ENCODE measurements at places on chromosomes 7 and 10. TPM values are rescaled to one million over a fixed set of nuclear protein-coding genes. Genes with fewer than 3 reads are reported as not detected.

The ASB15 gene
- not detected for total RNA-seq

The CALML3 gene
- not detected for total RNA-seq

The ABCC2 gene
- 68.4 TPM for total RNA-seq

The LIPN gene
- total RNA-seq, result not detected

The LRRC4 gene
- not detected for total RNA-seq

The HECW1 gene
- 35.3 TPM for total RNA-seq

The ELAPOR2 gene
- total RNA-seq, result 0.98 TPM

The ZPBP gene
- total RNA-seq, result not detected

The TAS2R5 gene
- not detected for total RNA-seq

The MOSPD3 gene
- 3.6 TPM for total RNA-seq

The FLNC gene
- 0.12 TPM for total RNA-seq

The LRMDA gene
- total RNA-seq, result 20.3 TPM

The DUS4L gene
- 13.1 TPM for total RNA-seq

The ATOH7 gene
- total RNA-seq, result not detected

The BTBD16 gene
- total RNA-seq, result 0.88 TPM

The FANK1 gene
- total RNA-seq, result 6.8 TPM

The BLNK gene
- total RNA-seq, result not detected

The ECD gene
- total RNA-seq, result 45.7 TPM

The KNDC1 gene
- 1.1 TPM for total RNA-seq

The GIMAP6 gene
- not detected for total RNA-seq

The PDZD7 gene
- 5.3 TPM for total RNA-seq

The CNOT4 gene
- 2.0 TPM for total RNA-seq
